ENCODE measurements at places on chromosomes 6 and 20. TPM values are rescaled to one million over a fixed set of nuclear protein-coding genes. Genes with fewer than 3 reads are reported as not detected.

CABLES2 gene
- total RNA-seq, result 3.7 TPM

BMP5 gene
- 0.13 TPM for total RNA-seq

PSORS1C2 gene
- total RNA-seq, result not detected

STX16 gene
- 15.6 TPM for total RNA-seq

Data from epithelial cell of alveolus of lung (primary cell).